Stimulated activated CD4-positive, alpha-beta T cell treated with anti-CD3 and anti-CD28 coated beads, Interleukin-4, amount 100 ng/mL, for 48 hours (primary cell): ENCODE measurements at places on chromosomes 6 and 20.
A peak's percentile ranks its signal among the peaks of the same experiment; 100 is the strongest.

- DNase-seq: no peak
Observed at GRCh38 chr6:109295109-109295773, 87.0 kb downstream of the CD164 start.

- DNase-seq: no peak
Observed at GRCh38 chr6:110323258-110323657, 34.9 kb downstream of the METTL24 start.

GRCh38 chr6:163711615-163712565 is 297.4 kb downstream of the QKI start:
- DNase-seq: no peak

DNA sequence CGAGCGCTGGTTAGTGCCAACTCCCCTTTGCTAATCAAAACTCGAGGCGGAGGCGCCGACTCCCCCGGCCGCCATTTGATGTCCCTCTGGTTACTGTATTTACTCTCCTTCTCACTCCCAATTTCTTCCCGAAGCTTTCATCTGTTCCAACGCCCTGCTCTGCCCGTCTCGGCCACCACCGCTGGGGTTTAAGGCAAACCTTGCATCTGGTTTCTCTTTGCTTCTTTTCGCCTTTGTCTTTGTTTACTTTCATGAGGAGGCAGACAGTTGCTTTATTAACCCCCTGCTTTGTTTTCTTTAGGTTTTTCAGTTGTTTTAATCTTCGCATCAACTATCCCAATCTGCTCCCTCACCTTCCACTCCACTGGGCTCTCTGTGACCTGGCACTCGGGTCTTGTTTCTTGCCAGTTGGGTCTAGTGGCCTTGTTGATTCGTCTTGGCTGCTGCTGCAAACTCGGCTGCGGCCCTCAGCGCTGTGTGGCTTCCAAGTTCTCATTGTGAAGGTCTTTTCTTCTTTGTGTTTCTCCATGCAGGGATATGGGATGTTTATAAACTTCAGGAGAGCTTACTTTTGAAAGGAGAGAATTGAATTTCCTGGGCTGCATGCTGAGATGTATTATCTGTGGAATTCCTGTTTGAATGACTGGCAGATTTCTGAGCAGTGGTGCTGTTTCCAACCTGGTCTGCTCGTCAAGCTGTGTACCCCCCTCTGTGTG is 155.1 kb downstream of the CDC5L start:
- DNase-seq: no peak

DNA sequence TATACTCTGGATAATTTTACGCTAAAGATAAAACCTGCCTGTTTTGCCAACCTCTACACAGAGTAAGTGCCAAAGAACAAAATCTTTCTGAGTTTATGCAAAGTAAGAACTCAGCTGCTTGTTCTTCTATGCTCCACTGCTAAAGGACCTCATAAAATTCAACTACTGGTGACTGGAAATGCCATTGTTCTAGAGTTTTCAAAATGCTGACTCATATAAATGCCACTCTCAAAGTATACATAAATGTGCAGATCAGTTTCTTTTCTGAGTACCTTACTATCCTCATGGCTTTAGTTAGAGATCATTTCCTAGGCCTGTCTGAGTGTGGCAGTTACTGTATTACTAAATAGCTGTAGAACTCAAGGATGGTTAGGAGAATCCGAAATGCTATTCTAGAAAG is 45.6 kb downstream of the LYRM4 start:
- DNase-seq: no peak

- DNase-seq: no peak
Observed at GRCh38 chr20:22984606-22985005, 50.5 kb upstream of the SSTR4 start.

- no peak for DNase-seq
Observed at GRCh38 chr20:35307666-35308653, 15.7 kb upstream of the FAM83C start.

- no peak for DNase-seq
Observed at GRCh38 chr6:154411076-154411475, 54.5 kb upstream of the IPCEF1 start.

- DNase-seq: no peak
Observed at GRCh38 chr6:15073344-15073789, 172.5 kb upstream of the JARID2 start.

DNA sequence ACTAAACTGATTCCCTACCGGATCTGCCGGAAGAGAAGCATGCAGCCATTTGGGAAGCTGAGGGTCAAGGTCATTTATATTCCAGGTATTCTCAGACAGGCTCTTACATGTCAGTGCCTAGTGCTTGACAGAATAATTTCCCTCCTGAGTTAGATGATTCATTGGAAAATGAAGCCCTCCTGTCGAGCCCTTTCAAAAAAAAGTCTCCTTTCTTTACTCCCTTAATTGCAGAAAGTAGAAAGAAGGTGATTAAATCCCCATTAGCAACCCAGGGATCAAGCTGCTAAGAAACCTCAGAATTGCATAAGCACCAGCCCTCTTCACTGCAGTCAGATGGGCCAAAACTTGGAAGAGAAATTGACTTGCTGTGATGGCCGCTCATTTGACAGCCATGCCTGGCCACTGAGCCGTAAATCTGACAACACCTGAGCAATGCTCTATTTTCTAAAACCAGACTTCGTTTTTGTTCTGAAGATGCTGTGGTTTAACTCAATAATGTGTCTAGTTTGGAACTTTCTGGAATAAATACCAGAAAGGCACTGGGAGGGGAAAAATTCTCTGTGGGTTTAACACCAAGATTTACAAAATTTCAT is 61.0 kb upstream of the ARMH2 start:
- no peak for DNase-seq

- no peak for DNase-seq
Observed at GRCh38 chr6:128491610-128492206, 28.7 kb downstream of the PTPRK start.

GRCh38 chr6:147226163-147226724 is 22.0 kb downstream of the STXBP5 start:
- DNase-seq: no peak

- no peak for DNase-seq
Observed at GRCh38 chr6:32327103-32327502, 44.6 kb downstream of the TSBP1 start.

- DNase-seq: peak; percentile 49
Observed at GRCh38 chr6:119742188-119742803, 392.7 kb upstream of the MAN1A1 start.

- DNase-seq: no peak
Observed at GRCh38 chr6:7827142-7827541, 83.4 kb downstream of the TXNDC5 start.

DNA sequence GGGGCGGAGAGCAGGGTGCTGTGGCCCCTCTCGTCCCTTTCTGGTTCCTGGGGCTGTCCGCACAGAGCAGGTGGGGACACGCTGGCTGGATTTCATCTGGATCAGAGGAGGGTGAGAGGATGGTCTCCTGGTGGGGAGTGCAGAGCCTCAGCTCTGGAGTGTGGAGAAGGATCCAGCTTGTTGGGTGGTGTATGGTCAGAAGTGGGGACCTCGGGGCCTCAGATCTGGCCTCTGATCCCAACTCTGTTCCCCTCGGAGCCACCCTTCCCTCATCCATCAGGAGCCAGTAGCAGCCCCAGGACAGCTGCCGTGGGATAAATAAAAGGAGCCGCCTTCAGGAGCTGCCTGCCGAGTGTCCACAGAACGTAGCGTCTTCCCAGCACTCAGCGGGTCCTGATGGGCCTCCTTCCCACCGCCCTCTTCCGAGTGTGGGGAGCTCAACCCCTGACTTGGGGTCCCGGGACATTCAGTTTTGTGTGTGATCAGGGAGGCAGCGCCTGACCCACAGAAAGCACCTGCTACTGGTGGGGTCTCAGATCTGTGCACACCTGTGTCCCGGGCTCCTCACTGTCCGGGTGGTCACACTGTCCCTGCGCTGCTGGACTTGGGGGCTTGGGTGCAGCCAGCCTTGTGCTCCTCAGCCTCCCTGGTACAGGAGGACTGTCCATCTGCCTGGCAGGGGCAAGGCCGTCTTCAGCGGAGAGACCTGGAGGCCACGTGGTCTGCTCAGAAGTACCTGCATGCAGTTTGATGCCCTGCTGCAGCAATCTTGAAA is 25.4 kb upstream of the BHLHE23 start:
- DNase-seq: no peak

DNA sequence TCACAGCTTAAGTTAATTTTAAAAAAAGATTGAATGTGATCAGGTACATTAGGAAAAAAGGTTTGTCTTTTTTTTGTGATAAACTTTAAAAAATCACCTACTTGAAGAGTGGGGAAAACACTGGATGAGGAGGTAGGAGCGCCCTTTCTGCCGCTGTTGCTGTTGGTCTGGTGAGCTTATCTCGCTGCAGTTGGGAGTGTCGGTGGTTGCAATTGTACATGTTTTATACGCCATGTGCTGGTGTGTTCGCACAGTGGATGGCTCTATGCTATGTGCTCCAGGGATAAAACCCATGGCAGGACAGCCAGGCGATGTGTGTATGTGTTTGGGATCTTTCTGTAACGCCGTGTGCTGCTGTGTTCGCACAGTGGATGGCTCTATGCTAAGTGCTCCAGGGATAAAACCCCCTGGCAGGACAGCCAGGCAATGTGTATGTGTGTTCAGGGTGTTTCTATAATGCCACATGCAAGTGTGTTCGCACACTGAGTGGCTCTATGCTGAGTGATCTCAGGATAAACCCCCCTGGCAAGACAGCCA is 1.7 kb downstream of the SLC22A3 start:
- DNase-seq: no peak

DNA sequence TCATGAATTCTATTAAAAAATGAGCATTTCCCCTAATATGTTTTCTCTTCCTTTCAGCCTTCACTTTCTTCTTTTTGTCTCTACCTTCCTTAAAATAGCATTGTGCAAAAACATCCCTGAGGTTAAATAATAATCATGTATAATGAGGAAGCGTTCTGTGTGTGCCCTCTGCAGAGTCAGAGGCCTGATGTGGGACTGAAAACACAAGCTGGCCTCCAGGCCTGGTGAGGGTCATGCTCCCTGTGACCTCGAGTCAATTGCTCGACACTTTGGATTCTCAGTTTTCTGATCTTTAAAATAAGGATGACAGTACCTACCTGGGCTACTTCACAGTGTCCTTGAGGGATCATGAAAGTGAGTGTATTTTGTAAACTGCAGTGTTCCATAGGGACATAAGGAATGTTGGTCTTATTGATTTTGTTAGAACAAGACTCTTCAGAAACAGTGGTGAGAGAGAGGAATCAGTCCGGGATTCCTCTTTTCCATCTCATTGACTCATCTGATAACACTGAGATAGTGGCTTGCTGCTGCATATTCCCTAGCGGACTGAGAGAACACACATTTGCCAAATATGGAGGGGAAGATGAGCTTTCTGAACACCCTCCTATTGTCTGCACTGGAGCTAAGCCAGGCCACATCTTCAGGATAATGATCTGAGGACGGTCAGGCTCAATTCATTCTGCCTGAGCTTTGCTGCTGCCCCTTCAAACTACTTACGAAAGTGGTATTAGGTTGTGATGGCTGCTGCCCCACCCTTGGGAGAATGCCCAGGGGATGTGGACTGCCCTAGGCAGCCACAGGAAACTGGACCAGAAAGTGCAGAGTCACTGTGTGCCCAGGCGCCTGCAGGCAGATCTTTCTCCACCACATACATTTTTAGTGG is 39.6 kb upstream of the PDE7B start:
- no peak for DNase-seq

GRCh38 chr6:74343804-74344203 is 647.8 kb downstream of the CD109 start:
- DNase-seq: no peak

GRCh38 chr20:62010551-62011402 is 54.9 kb downstream of the TAF4 start:
- DNase-seq: peak; percentile 38

DNA sequence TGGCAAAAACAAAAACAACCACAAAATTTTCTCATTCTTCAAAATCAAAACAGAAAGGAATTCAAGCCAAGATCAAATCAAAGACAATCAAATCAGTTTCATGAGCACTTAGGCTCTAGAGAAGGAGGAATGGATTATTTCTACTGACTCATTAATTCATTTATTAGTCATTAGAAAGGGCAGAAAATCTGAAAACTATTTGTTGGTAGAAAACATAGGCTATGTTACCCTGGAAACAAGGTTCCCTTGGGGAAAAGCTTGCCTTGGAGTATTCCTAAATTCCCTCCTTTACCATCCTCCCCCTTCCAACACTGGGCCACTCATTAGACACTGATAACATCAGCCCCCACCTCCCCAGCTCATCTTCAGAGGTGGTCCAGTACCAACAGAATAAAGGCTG is 17.5 kb downstream of the KIF16B start:
- no peak for DNase-seq

DNA sequence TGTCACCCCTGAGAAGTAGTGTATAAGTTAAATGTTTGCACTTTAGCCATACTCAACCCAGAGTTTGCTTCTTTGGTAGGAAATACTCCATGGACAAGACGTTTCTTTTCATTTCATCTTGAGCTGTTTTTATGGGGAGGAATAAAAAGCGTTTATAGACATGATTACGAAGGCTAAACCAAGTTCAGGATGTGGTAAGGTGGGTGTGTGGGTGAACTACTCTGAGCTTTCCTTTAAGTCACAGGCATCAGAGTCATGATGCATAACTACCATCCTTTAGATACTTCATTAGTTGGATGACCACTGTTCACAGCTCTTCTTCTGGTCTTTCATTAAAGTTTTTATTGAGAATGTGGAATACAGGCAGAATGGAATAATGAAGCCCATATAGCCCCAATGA is 48.9 kb downstream of the EBF4 start:
- DNase-seq: no peak

- DNase-seq: no peak
Observed at GRCh38 chr20:47139934-47140535, 216.5 kb downstream of the ZMYND8 start.
